Frontal cortex (tissue), 4 donors: ENCODE measurements at places on chromosomes 11 and 22. TPM values are rescaled to one million over a fixed set of nuclear protein-coding genes. Genes with fewer than 3 reads are reported as not detected.

Gene FXYD6
- total RNA-seq: 69.3 TPM

Gene ACP2
- 21.2 TPM for total RNA-seq

Gene HEPHL1
- not detected for total RNA-seq

Gene SYT7
- 14.7 TPM for total RNA-seq

Gene CCDC116
- not detected for total RNA-seq

Gene KCNK4
- total RNA-seq: 1.6 TPM
